ENCODE measurements at places on chromosomes 11 and 22.
A peak's percentile ranks its signal among the peaks of the same experiment; 100 is the strongest.

DNA sequence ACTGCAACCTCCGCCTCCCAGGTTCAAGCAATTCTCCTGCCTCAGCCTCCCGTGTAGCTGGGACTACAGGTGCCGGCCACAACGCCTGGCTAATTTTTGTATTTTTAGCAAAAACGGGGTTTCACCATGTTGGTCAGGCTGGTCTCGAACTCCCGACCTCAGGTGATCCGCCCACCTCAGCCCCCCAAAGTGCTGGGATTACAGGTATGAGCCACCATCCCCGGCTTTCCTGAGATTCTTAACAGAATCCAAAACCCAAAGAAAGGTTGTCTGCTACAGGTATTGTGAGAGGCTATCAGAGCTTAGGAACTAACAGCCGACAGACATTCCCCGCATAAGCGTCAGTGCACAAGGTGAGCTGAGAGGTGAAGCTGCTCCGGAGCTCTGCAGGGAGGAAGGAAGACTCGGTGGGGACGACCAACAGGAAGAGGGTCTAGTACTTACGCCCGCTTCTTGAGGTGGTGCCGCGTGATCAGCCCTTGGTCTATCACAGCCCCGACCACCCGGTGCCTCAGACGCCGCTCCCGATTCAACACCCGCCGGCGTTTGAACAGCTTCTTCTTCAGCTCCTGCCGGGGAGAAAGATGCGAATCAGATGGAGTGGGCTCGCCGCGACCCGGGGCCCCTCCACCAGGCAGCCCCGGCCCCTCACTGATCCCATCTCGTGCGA lies 470 bp downstream of the C11orf98 start:
- DNase-seq, result peak; percentile 68

DNA sequence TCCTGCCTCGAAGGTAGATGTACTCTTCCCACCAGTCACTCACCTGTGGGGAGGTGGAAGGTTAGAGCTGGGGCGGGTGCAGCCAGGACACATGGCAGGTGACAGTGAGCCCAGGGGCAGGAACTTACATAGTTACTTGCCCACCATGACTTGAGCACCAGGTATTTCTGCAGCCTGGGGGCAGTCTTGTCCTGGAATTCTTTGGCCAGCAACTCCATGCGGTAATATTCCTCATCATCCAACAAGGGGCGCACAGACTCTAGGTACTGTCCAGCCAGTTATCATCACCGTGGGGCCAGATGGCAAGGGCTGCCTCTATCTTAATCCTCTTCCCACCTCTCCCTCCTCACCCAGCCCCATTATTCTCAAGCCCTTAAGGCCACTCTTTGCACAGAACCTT lies 2.2 kb downstream of the CPT1B start:
- DNase-seq, result no peak

- peak; percentile 76 for DNase-seq
Measured at GRCh38 chr11:833114-833791, 501 bp downstream of the CD151 start.

DNA sequence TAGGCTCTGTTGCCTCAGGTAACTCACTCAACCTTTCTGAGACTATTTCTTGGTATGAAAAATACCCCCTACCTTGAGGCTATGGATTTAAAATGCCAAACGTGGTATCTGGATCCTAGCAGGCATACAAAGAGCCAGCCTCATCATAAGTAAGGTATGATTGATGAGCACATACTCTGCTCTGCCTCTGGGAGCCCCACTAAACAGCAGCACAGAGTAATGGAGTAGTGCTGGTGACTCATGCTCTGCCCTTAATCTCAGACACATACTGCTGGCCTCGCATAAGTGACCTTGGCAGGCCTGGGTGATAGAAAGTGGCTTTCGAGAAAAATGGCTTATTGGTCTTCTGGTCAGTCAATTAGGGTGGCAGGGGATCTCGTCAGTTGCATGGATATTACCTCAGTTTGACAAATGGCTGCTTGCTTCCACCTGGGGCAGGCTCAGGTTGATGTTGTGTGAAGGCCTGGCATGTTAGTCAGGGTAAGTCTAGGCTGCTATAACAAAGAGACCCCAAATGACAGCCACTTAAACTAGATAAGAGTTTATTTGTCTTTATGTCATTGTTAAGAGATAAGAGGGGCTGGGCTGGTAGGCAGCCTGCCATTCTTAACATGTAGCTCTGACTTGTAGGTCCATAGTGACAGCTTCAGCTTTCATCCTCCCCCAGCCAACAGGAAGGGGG lies 15.2 kb upstream of the SLC6A5 start:
- no peak for DNase-seq

DNA sequence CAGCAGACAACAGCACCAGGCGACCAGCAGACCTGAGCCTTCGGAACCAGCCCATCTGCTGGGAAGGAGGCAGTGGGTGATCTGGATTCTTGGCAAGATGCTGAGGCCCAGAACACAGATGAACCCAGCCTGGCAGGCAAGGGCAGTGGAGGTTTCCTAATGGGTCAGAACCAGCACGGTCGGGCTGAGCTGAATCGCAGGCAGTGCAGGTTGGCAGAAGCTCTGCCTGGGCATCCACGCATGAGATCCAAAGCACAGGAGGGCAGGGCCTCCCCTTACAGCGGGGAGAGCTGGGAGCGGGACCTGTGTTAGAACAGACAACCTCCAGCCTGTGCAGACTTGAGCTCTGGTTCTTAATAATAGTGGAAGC lies 47.5 kb downstream of the DSCAML1 start:
- no peak for DNase-seq

GRCh38 chr11:90204832-90205646 lies 17.8 kb downstream of the CHORDC1 start:
- no peak for DNase-seq

DNA sequence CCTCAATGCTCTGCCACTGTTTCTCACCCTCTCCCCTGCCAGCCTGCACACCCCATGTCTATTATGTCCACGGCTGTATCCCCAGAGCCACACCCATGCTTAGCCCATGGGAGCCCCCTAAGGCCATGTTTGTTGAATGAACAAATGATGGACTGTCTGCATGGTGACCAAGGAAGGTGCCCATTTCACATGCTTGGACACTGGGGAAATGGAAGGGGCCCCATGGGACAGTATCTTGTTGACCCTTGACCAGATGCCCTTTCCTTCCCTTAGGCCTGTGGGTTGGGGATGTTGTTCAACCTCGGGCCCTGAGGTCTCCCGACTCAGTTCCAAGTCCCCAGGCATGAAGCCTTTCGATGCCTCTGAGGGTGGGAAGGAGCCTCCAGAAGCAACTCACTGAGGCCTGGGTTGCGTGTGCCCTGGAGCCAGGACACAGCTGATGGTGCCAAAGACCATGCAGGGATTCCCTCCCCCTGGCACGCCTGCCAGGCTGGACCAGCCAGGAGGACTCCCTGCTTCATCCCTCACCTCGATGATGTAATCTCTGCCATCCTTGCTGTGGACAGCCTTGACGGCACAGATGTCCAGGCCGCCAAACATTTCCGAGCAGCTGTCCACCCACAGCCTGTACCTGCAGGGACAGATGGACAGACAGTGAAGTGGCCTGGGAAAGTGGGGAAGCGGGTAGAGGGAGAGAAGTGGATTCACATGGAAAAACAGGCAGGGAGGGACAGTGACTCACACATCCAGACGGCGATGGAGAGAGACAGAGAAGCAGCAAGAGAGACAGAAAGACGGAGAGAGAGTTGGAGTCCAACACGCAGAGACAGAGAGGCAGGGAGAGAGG lies 58.9 kb downstream of the FBXO7 start:
- DNase-seq, result no peak

DNA sequence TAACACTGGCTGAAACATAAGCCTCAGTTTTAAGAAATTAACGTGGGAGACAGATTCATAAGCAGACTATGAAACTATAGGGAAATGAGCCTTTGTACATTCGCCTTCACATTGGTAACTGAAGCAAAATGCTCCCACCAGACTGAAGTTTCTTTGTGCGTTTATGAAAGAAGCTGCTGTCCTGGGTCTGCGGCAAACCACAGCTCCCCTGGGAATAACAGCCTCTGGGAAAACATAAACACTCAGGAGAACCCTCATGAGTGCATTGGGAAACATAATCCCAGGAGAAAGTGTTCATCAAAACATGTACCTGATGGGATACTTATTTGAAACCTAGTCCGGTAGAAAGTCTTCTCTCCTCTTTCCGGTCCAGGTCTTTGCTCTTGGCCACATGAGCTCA lies 193.1 kb upstream of the LARGE1 start:
- DNase-seq, result no peak

DNA sequence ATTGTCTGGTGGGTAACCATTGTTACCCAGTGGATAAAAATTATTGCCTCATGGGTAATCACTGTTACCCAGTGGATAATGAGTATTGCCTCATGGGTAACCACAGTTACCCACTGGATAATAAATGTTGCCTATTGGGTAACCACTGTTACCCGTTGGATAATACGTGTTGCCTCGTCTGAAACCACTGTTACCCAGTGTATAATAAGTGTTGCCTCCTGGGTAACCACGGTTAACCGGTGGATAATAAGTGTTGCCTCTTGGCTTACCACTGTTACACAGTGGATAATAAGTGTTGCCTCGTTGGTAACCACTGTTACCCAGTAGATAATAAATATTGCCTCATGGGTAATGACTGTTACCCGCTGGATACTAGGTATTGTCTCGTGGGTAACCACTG lies 20.9 kb upstream of the NXPE4 start:
- no peak for DNase-seq

GRCh38 chr11:18771266-18772035 lies 20.1 kb downstream of the PTPN5 start:
- no peak for DNase-seq

DNA sequence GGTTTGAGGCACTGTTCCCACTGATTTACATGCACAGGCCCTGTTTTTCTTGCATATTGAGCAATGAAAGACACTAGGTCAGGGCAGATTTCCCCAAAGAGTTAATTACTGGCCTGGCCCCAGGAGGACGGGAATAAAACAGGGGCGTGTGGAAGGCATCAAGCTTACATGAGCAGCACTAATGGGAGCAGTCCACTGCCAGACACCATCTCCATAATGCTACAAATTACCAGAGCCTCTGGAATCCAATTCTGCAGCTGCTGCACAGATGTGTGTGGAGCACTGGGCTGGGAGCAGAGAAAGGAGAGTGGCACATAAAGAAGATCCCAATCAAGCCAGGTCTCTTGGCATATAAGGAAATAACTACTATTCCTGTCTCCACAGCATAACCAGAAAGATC lies 96.9 kb downstream of the CCDC34 start:
- DNase-seq, result no peak

- DNase-seq, result no peak
Measured at GRCh38 chr22:33438273-33438672, 380.1 kb upstream of the SYN3 start.

DNA sequence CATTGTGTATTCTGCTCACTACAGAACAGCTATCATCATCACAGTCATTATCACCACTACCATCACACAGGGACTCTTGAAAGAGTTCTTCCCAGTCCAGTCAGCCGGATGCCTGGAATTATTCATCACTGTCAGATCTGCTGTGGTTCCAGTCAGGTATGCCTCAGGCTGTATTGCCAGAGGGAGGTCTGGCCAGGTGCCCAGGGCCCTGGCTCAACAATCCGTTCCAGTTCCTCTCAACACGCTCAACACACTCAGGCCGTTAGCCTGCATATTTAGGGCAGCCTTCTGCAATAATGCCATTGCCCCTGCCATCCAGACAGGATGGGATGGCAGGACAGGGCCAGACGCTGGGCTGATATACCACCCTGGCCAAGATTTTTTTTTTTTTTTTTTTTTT lies 28.6 kb upstream of the RASL10A start:
- DNase-seq, result peak; percentile 52

- no peak for DNase-seq
Measured at GRCh38 chr11:120327311-120327710, 2.2 kb downstream of the TLCD5 start.

DNA sequence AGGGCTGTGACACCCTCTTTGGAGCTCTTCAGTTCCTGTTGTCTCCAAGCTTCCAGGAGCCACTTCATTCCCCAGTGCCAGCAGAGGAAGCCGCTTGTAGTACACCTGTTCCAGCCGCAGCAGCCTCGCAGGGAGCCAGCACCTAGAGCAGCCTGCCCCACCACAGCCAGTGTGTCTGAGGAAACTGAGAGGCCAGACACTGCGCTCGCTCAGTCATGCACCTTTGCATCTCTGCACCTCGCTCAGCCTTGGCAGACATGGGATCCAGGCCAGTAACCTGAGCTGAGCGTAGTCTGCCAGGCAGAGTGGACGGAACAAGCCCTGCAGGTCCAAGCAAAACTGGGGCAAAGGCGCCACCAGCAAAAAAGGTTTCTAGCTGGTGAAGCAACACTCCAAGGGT lies 1072.1 kb downstream of the JRKL start:
- DNase-seq, result no peak

DNA sequence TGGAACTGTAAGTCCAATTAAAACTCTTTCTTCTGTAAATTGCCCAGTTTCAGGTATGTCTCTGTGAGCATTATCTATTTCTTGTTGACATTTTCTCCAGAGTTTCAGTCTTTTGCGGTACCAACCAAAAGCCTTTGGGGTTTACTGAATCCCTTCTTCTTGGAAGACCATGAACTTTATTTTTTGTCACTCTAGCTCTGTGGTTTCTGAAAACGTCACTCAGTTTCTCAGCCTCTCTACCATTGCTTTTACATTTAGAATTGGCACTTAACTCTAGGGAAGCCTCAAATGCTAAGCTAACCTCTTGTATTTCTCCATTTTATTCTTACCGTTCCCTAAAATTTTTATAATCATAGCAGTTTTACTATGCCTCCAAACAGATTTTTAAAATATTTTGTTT lies 237.6 kb downstream of the CSNK2A3 start:
- no peak for DNase-seq

DNA sequence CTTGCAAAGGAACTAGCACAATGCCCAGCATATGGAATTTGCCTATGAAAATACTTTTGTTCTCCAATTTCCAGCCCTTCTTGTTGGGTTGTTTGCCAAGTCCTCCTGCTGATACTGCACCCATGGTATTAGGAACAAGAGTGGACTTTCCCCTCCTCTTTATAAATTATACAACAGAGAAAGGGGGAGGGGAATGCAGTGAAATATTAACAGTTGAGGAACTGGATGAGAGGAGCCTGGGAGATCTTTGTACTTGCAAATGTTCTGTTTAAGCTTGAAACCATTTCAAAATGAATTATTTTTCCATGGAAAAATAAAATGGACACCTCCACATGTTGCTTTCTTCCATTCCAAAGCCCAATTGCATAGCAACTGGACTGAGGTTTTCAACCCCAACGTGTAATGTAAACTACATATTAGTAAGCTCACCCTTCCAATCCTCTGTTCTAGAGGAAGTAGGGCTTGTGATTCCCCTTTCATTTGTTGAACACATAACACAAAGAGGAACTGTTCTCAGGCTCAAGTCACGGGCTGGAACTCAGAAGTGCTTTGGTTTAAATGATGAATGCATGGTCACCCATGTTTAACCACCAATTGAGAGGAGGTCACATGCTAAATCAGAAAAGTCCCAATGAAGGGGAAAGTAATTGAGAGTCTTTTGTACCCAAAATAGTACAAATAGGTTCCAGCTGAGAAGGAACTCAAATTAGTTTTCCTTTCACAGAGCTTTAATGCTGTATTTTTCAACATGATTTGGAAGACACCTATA lies 66.2 kb upstream of the ZC3H12C start:
- no peak for DNase-seq

GRCh38 chr11:119907122-119907851 lies 178.3 kb upstream of the NECTIN1 start:
- DNase-seq, result peak; percentile 69

Data from left colon (tissue), 2 donors.